Memory B cell (primary cell): ENCODE measurements at places on chromosomes 12 and 14.

- DNase-seq = no peak
Observed at GRCh38 chr12:90250766-90251165, 542.1 kb upstream of the ATP2B1 start.

DNA sequence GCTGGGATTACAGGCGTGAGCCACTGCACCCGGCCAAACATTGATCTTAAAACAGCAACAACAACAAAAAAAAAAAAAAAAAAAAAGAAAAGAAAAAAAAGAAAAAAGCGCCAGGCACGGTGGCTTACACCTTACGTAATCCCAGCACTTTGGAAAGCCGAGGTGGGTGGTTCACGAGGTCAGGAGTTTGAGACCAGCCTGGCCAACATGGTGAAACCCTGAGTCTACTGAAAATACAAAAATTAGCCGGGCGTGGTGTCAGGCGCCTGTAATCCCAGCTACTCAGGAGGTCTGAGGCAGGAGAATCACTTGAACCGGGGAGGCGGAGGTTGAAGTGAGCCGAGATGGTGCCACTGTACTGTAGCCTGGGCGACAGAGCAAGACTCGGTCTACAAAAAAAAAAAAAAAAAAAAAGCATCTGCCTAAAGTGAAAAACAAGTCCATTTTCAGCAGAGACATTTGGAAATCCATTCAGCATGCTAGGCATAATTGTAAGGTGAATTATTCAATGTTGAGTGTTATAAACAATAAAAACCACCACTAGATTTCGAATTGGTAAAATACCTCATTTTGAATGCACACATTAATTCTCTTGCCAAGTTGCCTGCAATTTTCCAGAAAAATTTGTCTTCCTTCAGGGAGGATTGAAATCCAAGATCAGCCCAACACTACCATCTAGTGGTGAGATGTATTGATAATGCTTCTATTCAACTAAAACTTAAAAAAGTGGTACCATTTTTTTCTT lies 8.0 kb upstream of the CERS5 start:
- peak; percentile 44 for DNase-seq

DNA sequence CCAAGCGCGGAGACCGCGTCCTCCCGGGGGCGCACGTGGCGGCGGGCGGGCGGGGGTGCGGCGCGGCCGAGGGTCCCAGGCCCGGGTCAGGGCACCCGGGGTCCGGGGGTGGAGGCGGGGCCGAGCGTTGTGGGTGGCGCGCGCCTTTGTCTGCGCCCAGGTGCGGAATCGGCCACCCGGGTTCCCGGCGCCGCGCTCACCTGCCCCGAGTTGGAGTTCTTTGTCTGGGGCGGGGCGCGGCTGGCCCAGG lies 50.1 kb downstream of the LRCOL1 start:
- peak; percentile 29 for DNase-seq

- DNase-seq = no peak
Observed at GRCh38 chr12:89151536-89151935, 200.8 kb downstream of the DUSP6 start.

DNA sequence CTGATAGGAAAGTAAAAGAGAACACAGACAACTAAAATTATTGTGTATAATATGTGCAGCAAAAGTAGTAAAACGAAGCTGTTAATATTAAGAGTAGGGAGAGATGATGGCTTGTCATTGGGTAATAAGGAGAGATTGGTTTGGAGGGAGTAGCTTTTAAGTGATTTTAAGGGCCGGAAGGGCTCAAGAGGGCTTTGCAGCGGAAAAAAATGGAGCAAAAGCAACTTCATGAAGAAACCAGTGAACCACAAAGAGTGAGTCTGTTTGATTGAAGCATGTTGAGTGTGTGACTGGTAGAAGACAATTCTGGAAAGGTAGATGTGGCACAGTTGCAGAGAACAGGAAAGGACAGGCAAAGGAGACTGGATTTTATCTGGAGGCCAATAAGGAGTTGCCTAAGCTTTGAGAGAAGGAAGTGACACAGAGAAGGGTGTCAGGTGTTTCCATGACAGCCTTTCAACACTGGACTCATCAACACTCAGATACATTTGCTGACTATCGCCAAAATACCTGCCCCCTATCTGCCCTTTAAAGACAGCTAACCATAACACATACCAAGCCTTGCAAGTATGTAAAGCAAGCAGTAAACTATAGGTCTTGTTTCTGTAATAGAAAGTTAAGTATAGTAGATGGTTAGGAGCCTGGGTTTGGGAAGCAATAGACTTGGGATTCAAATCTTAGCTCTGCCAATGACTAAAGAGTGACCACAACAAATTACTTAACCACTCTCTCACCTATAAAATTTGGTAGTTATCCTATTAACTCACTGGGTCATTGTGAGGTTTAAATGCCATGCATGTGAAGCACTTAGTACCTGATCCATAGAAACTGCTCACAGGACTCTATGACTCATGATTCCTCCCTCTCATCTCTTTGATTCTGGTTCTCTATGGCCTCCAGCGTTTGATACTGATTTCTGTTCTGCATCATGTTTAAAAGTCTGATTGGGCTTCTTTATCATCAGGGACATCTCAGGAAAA lies 117.3 kb upstream of the LMNTD1 start:
- DNase-seq = no peak

DNA sequence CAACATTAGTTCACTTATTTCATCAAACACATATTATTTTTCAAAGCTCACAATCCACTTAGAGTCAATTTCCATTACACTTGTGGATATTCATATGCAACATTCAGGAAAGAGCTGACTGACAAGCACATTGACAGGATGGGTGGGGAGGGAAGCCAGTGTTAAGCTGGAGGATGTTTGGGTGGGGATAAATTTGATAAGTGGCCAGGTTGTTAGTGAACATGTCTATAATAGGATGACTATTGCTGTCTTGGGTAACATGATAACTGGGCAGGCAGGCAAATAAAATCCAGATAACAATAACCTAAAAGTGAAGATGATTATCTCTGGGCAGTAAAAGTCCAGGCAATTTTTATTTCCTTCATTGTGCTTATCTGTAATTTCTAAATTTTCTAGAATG lies 73.8 kb upstream of the OSBPL8 start:
- DNase-seq = no peak

DNA sequence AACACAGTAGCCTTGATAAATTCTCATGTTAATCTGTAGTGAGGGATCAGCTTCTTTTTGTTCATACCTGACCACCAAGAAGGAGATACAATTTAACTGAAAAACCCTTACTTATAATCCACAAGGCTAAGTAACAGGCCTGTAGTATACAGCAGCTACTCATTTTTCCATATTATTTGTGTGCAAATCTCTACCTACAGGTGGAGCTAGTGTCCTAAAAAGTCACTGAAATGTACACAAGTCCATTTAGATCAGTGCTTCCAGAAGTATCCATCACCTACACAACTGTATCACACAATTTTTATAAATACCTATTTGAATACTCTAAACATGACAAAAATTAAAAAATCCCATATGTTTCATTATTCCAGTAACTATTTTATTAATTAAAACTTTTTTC lies 173.2 kb downstream of the SLC35F4 start:
- DNase-seq = no peak

GRCh38 chr12:39966721-39967120 lies 139.2 kb downstream of the SLC2A13 start:
- DNase-seq = no peak

GRCh38 chr14:99318091-99318958 lies 46.3 kb upstream of the BCL11B start:
- no peak for DNase-seq

- DNase-seq = no peak
Observed at GRCh38 chr12:47277972-47278448, 198.3 kb upstream of the AMIGO2 start.

- no peak for DNase-seq
Observed at GRCh38 chr14:65267856-65268255, 144.7 kb upstream of the FUT8 start.

DNA sequence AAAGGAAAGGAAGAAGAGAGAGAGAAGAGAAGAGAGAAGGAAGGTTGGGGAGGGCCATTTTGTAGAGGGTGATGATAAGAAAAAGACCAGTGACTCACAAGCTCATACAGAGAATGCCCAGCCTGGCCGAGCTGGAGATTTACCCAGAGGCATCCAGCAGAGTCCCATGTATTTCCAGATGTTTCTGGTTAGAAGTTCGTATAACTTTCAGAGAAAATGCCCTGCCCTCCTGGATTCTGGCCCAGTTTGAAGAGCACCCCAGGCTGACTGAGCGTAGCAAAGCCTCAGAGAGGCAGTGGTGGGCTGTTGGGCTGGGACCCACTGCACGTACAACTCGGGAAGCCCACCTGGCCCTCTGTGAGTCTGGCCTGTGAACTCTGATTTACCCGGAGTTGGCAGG lies 221.8 kb downstream of the SLC41A2 start:
- DNase-seq = no peak

DNA sequence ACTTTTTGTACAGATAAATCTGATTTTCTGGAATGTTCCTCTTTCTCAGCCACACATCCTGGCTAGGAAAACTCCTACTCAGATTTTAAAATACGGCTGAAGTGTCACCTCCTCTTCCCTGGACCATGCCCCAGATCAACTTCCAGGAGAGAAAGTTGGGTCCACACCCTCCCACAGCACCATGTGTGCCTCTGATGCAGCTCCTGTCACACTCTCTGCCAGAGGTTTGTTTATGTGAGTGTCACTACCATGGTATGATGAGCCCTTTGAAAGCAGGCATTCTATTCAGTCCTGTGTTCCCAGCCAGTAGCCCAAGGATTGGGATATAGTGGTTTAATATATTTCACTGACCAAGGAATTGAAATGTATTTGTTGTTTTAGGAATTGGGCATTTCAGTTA lies 287.2 kb upstream of the ATP2B1 start:
- no peak for DNase-seq
